ENCODE measurements at places on chromosomes 1 and 21. TPM values are rescaled to one million over a fixed set of nuclear protein-coding genes. Genes with fewer than 3 reads are reported as not detected.

The STUM gene
- not detected for total RNA-seq

The ATP1A4 gene
- not detected for total RNA-seq

DNA sequence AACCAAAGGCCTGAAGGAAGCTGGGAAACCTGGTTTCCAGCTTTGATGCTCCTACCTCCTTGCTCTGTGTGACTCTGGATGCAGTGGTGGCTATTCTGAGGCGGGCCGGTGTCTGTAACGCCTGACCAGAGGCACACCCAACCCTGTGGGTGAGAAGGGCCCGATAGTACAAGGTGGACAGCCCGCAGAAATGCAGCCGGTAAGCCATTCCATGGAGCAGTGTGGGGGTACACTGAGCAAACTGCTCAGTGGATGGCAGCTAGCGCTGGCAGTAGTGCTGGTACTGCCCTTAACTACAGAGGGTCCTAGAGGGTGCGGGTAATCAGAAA, 36.0 kb downstream of the AHDC1 start:
- no peak for DNase-seq

- DNase-seq, result no peak
Measured at GRCh38 chr1:58780411-58780810, 3.4 kb downstream of the JUN start.

DNA sequence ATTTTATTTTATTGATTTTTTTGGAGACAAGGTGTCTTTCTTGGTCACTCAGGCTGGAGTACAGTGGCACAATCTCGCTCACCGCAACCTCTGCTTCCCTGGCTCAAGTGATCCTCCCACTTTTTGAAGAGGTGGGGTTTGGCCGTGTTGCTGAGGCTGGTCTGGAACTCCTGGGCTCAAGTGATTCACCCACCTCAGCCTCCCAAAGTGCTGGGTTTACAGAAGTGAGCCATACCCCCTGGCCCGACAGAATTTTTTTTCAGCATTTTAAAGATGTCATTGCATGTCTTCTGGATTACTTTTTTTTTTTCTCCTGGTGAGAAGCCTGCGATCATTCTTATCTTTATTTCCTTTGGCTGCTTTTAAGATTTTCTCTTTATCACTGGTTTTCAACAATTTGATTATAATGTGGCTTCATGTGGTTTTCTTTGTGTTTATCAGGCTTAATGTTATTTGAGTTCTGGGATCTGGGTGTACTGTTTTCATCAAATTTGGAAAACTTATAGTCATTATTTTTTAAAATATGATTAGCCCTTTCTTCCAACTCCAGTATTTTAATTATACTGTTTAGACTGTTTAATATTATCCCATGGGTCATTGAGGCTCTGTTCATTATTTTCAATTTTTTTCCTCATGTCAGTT, 23.1 kb upstream of the PTBP2 start:
- DNase-seq, result no peak

DNA sequence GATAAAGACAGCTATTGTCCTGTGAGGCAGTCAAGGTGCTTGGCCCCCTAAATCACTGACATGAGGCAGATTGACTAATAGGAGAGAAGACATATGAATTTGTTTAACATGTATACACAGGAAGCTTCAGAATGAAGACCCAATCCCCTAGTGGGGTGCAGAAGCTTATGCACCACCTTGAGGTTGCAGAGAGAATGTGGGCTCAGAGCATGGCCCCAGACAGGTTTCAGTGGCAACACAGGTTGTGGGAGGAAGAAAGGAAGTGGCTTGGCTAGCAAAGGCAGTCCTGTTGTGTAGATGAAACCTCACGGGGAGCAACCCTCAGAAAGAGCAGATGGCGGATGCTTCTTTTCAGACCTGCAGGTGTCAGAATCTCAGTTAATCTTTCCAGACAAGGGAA, 37.0 kb upstream of the PARP1 start:
- no peak for DNase-seq

GRCh38 chr1:102434421-102434820, 437.7 kb upstream of the OLFM3 start:
- DNase-seq, result no peak

Measured in natural killer cell treated with Interleukin-12 subunit alpha and Interleukin-12 subunit beta and Interleukin-15 and Interleukin-18, amount 100 ng/mL, for 72 hours (primary cell).